Inflammatory macrophage treated with lipopolysaccharide for 4 hours (primary cell): ENCODE measurements at places on chromosomes 4 and X.

GRCh38 chr4:152464030-152464823 is 71.7 kb downstream of the FBXW7 start:
- DNase-seq = peak; percentile 40

DNA sequence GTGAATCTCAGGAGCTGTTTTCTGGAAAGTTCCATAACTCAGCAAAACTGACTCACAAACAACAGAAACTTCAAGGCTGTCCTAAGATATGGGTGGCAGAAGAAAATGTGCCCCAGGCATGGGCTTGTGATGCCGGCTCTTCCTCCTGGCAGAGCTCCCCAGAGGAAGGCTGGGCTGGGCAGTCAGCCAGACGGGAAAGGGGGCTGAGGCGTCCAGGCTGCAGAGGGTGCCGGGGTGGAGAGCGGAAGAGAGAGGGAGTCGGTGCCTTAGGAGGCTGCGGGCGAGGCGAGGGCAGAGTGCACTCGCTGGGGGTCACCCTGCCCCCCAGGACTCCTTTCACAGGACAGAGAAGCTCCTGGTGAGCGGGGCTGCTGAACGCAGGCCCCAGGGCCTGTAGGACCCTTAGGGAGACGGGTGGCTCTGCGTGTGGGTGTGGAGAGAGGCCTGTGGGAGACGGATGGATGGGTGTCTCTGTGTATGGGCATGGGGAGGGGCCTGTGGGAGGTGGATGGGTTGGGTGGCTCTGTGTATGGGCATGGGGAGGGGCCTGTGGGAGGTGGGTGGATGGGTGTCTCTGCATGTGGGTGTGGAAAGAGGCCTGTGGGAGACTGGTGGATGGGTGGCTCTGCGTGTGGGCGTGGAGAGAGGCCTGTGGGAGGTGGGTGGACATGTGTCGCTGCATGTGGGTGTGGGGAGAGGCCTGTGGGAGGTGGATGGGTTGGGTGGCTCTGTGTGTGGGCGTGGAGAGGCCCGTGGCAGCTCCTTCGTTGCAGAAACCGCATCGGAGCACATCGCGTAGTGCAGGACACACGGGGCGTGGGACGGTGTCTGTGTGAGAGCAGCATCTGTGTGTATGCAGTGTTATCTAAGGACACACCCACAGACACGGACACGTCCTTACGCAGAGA is 15.9 kb downstream of the PCGF3 start:
- no peak for DNase-seq

DNA sequence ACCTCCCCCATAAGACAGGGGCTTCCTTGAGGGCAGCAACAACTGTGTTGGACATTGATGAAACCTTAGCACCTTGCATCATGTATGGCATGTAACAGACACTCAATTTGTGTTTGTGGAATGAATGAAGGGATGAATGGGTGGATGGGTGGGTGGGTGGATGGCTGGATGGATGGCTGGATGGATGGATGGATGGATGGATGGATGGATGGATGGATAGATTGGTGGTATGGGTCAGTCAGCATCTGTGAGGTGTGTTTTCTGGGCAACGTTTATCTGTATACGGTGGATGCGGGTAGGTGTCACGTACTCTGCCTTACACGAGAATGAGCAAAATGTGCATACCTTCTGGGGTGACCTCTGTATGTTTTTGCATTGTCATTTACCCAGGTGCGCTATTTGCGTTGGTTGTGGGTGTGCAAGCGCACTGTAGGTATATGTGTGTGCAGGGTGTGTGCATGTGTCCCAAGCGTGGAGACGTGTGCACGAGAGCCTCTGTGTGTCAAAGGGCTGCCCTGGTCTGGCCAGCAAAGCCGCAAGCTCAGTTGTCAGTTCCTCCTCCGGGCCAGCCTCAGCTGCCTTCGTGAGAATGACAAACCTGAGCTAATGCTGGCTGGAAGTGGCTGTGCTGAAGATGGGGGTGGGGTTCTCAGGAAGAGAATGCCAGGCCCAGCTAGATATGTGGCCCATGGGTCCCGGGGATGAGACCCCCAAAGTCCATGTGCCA is 26.5 kb downstream of the ELF4 start:
- peak; percentile 78 for DNase-seq

DNA sequence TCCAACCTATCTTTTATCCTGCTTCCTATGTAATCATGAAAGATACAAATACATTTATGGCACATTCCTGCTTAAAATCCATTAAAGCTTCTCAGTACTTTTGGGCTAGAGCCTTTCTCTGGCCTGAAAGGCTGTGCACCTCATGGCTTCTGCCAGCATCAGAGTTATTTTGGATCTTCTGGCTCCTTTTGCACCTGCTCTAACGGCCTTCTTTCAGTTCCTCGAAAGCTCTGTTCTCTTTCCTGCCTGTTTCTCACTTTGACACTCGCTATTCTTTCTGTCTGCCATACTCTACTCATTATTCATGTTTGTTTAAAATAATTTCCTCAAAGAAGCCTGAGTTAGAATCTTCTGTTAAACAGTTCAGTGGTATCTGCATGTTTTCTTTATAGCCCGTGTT is 86.0 kb downstream of the LRP2BP start:
- no peak for DNase-seq

- peak; percentile 42 for DNase-seq
Measured at GRCh38 chrX:154436374-154436982, 476 bp upstream of the GDI1 start.

GRCh38 chr4:146442801-146443200 is 78.9 kb downstream of the SLC10A7 start:
- DNase-seq = no peak

GRCh38 chr4:115660465-115660864 is 547.0 kb upstream of the NDST4 start:
- no peak for DNase-seq

DNA sequence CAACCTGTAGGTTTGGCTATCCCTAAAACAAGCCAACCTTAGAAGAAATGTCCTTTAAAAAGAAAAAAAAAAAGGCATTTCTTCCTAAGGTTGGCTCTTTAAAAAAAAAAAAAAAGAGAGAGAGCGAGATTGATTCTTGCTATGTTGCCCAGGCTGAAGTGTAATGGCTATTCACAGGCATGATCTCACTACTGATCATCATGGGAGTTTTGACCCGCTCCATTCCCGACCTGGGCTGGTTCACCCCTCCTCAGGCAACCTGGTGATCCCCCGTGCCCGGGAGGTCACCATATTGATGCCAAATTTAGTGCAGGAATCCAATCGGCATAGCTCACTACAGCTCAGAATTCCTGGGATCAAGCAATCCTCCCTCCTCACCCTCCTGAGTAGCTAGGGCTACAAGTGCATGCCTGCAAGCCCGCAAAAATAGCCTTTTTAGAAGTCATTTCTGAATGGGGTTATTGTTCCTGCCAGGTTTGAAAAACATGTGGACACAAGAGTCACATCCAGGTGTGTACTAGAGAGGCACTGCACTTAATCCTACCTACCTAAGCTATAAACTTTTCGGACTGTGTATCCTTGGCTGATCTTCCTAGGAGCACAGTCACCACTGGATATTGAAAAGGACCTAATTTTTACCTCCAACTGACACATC is 61.4 kb upstream of the ZCCHC13 start:
- DNase-seq = no peak

- DNase-seq = no peak
Measured at GRCh38 chr4:7822137-7822505, 117.5 kb downstream of the AFAP1 start.

DNA sequence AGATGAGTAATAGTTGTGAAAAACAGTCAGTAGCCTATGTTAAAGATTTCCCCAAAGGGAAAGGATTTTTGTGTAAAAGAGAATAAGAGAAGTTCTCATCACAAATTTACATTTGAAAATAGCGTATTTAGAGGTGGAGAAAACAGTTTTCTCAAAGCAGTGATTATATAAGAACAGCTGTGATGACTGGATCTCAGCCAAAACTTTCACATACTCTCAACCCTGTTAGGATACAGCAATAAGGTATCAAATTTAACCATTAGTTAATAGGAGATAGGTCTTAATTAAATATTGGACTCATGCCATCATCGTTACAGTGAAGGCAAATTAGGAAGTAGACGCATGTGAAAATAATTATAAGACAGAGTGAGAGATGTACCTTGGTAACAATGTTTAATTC is 622.7 kb downstream of the PCDH18 start:
- DNase-seq = no peak

GRCh38 chr4:94995684-94996394 is 238.1 kb downstream of the BMPR1B start:
- DNase-seq = no peak

- DNase-seq = peak; percentile 45
Measured at GRCh38 chr4:125091-125771, 930 bp downstream of the ZNF718 start.

- DNase-seq = no peak
Measured at GRCh38 chr4:86848136-86848535, 1.0 kb downstream of the SLC10A6 start.

GRCh38 chr4:73607375-73608033 is 12.7 kb downstream of the RASSF6 start:
- DNase-seq = no peak

- no peak for DNase-seq
Measured at GRCh38 chrX:35040871-35041270, 98.3 kb downstream of the FAM47B start.

DNA sequence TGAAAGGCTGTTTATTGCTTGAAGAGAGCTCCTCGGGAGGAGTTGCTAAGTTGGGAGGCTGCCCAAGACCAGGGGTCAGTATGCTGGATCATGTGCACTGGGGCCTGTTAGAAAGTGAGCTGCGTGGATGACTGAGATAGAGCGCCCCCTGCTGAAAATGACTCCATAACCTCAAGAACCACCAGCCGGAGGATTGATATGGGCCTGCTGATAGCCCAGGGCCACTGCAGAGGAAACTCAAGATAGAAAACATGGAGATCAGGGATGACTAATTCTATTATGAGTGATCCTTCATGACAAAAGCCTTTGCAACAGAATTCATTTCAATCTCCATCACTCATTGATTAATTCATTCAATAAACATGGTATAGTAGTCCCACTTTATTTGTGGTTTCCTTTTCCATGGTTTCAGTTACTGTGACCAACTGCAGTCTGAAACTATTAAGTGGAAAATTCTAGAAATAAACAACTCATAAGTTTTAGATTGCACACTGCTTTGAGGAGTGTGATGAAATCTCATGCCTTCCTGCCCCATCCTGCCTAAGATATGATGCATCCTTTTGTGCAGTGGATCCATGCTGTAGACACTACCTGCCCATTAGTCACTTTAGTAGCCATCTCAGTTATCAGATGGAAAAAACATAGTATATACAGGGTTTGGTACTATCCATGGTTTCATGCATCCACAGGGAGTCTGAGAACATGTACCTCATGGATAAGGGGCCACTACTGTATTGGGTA is 126.7 kb upstream of the MBNL3 start:
- DNase-seq = peak; percentile 33

- DNase-seq = no peak
Measured at GRCh38 chr4:60648774-60649173, 551.4 kb upstream of the ADGRL3 start.

GRCh38 chrX:105765691-105766090 is 56.6 kb upstream of the NRK start:
- DNase-seq = no peak

- no peak for DNase-seq
Measured at GRCh38 chr4:6253111-6253510, 16.5 kb upstream of the WFS1 start.

GRCh38 chr4:82373486-82373815 is 340 bp downstream of the HNRNPD start:
- no peak for DNase-seq

- peak; percentile 7 for DNase-seq
Measured at GRCh38 chrX:11239230-11239629, 54.0 kb upstream of the AMELX start.

- DNase-seq = no peak
Measured at GRCh38 chr4:17698116-17698515, 83.3 kb downstream of the FAM184B start.

- DNase-seq = no peak
Measured at GRCh38 chr4:86220121-86220520, 139.7 kb downstream of the MAPK10 start.

DNA sequence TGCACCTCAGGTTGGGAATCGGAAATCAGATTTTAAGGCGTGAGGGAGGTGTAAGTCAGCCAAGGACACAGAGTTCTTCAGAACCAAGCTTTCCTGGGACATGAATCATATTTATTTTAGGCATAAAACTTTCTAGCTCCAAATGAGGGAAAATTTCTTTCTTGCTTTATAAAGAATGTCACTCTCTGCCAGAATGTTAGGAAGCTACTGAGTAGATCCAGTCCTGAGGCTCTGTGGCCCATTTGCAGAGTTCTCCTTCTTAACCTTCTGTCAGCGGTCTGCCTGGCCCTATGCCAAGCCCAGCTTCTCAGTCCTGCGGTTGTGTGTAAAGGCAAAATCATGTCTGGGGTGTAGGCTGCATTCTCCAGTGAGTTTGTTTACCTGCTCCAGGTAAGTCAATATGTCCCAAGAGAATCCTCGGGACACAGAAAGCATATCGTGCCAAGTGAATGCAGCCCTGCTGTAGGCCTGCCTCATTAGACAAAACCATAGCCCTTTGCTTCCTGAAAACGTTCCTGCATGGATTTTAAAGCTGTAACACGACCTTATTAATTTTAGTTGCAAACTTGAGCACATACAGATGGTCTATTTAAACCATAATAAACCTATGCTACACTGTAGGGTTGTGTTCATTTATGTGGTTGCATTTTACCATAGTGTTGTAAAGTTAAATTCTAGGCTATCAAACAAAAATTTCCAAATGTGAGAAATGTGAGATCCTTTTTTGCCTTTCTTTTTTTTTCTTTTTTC is 29.2 kb upstream of the CCNI start:
- DNase-seq = no peak

GRCh38 chrX:63330681-63331080 is 20.5 kb downstream of the SPIN4 start:
- DNase-seq = peak; percentile 74

- DNase-seq = no peak
Measured at GRCh38 chrX:22059775-22060174, 27.6 kb downstream of the PHEX start.

GRCh38 chr4:182435401-182435800 is 192.2 kb downstream of the TENM3 start:
- no peak for DNase-seq

DNA sequence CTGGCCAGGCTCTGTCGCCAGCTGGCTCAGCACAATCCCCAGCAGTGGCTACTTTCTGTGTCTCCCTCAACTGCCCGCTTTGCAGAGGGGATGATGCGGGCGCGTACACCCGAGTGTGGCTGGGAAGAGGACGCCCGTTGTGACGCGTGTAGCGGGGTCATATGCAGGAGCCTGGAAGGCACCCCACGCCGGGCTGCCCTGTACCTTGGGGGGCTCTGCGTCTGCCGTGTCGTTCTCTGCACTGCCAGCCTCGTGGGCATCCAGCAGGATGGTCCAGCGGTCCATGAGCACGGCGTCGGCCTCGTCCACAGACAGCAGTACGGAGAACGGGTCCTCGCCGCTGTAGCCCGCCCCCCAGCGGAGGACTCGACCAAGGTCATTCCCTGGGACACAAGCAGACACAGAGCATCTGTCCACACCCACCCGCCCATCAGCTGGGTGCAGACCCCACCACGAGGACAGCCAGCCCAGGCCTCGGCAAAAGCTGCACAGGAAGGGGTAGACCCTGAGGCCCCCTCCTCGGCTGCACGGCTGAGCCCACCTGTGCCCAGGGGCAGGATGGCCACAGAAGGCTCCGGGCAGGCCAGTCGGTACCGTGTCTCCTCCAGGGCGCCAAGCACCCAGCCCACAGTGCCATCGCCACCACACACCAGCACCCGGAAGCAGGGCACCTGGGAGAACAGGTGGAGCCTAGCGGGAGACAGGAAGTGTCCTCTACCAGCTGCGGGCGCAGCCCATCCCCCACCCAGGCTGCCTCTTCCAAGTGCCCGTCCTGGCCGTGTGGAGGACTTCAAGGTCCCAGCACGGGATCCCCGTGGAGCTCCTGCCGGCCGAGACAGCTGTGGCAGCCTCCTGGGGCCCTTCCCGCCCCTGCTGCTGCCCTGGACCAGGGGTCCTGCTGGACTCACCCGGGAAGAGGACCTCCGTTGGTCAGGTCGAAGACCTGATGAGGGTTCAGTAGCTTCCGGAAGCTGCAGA is 10.8 kb downstream of the DGKQ start:
- no peak for DNase-seq
